Dermis microvascular lymphatic vessel endothelial cell (primary cell): ENCODE measurements at places on chromosomes 4 and X.

DNA sequence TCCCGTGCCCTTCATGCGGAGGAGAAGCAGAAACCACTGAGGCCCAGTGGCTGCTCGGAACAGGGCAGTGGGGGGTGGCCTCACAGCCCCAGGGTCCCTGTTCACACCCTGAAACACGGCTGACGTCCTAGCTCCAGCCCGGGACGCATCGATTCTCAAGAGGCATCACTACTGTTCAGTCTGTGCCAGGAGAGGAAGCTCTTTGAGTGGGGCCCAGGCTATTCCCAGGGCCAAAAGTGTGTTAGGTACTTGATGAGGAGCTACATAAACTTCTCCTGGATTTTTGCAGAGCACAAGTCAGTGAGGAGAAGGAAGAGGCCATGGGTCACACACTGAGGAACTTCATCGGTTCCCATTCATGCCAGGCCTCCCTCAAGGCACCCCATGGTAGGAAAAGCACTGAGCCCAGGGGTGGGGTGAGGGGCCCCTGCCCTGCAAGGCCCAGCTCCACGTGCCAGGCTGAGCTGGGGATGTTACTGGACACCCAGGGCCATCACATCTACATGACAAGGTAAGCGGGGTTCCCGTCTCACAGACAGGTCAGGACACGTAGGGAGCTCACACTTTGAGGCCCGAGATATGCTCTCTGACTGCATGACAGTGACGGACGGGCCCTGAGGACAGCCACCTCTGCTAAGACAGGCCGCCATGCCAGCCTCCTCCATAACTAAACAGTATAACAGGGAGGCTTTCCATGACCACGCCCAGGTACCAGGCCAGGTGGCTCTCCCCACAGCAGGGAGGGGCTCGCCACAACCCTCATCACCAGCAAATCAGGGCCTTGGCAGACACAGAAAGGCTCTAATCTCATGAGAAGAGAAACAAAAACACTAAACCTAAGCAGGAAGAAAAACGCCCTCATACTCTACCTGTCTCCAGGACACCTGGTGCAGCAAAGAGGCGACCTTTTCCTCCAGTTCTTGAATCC, 12.4 kb downstream of the TNIP2 start:
- DNase-seq = no peak

DNA sequence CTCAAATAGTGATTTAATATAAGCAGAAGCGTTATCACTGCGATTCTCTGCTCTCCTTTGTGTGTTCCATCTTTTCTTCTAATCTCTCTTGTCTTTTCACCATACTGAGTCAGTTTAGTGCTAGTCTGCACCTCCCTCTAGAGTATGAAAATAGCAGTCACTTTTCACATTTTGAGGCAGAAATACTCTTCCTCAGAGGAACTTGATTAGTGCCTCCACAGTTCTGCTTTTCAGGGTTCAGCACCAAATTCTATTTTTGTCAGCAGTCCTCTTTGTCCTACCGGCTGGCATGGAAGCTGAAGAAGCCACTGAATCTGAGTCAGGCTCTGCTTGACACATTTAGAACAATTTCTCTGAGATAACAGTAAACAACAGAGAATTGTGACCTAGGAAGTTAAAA, 49.7 kb upstream of the ANKRD17 start:
- DNase-seq = peak; percentile 3

DNA sequence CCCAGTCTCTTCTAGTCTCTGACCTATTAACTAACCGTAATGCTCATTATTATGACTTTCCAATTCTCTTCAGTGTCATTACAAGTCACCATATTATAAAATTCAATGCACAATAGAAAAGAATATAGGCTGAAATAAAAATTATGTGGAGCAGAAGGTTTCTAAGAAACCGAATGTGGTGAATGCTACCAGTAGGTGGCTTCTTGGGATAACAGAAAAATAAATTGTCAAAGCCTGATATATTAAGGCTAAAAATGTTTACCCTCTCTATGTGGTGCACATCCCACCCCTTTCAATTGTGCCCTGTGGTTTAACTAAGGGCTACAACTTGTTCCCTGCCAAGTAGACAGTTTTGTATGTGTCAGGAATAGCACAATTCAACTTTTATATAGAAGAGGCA, 624.6 kb upstream of the TECRL start:
- DNase-seq = no peak

DNA sequence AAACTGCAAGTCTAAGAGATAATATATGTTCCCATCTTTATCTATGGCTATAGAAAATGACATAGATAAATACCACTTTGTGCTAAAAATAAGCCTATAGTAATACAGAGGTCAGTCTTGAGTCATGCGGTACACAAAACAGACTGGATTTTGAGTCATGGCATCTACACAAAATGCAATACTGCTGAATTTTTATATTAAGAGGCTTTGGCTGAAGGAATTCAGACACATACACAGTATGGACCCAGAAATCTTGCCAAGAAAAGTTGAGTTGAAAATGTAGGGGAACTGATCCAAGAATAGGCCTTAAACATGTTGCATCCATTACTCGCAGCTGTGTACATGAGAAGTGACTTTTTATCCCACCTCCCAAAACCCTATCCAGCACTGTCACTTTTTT, 184.4 kb downstream of the TENM3 start:
- no peak for DNase-seq

DNA sequence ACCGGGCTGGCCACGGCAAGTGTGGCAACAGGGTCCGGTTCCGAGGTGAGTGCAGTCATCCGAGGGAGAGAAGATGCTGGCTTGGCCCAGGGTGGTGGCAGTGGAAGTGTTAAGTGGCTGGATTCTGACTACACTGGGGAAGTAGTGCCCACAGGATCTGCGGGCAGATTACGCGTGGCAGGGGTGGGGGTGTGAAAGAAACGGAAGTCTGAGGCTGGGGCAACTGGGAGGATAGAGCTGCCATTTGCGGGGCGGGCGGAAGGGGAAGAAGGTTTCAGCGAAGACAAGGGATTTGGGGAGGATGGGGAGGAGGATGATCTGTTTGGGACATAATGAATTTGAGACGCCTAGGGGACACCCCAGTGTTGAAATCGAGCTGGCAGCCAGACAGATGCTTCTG, 5.3 kb downstream of the RS1 start:
- no peak for DNase-seq

- peak; percentile 71 for DNase-seq
Observed at GRCh38 chr4:68342134-68342533, 7.8 kb downstream of the YTHDC1 start.

DNA sequence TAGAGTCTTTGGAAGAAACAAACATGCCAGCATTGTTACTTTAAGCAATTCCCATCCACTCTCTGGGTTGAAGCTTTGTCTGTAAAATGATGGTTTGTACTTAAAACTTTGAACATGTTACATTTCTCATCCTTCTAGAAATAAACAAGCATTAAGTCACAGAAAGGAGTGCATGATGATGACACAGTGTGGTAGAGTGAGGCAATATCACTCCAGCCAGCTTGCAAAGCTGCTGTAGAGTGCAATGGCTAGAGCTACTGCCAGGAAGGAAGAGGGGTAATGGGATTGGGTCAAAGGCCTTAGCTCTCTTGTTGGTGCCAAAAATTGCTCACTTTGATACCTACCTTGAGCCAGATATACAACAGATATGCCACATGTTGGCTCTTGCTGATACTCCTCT, 12.3 kb upstream of the ENOX2 start:
- DNase-seq = no peak

DNA sequence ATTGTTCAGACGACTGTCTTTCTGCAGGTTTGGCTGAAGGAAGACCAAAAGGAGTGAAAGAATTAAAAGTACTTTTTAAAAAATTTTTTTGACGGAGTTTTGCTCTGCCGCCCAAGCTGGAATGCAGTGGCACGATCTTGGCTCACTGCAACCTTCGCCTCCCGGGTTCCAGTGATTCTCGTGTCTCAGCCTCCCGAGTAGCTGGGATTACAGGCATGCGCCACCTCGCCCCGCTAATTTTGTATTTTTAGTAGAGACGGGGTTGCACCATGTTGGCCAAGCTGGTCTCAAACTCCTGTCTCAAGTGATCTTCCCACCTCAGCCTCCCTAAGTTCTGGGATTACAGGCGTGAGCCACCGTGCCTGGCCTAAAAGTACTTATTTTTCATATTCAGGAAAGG, 86.3 kb downstream of the ITIH6 start:
- DNase-seq = no peak

GRCh38 chr4:98546910-98547594, 111.4 kb downstream of the TSPAN5 start:
- no peak for DNase-seq

- no peak for DNase-seq
Observed at GRCh38 chr4:108272046-108272445, 103.3 kb upstream of the LEF1 start.

- DNase-seq = no peak
Observed at GRCh38 chrX:37905436-37906147, 58.2 kb upstream of the DYNLT3 start.

- no peak for DNase-seq
Observed at GRCh38 chrX:14590216-14590615, 60.9 kb downstream of the GLRA2 start.

GRCh38 chr4:16007471-16008095, 44.6 kb upstream of the FGFBP2 start:
- DNase-seq = no peak

- DNase-seq = no peak
Observed at GRCh38 chrX:10619425-10620046, 849 bp downstream of the MID1 start.

DNA sequence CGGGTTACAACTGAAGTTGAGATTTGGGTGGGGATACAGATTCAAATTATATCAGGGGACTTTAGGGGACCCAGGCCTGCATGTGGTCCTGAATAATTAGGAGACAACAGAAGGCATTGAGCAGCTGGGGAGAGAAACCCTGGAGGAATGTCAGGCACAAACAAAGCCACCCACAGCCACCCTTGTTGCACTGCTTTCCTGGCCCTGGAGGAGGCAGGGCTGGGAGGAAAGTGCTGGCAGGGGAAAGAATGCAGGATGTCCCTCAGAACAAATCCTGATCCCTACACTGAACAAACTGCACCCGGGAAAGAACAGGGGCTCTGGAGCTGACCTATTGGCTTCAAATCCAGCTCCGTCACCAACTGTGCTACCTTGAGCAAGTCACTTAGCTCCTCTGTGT, 214.1 kb upstream of the ATP6AP2 start:
- no peak for DNase-seq

DNA sequence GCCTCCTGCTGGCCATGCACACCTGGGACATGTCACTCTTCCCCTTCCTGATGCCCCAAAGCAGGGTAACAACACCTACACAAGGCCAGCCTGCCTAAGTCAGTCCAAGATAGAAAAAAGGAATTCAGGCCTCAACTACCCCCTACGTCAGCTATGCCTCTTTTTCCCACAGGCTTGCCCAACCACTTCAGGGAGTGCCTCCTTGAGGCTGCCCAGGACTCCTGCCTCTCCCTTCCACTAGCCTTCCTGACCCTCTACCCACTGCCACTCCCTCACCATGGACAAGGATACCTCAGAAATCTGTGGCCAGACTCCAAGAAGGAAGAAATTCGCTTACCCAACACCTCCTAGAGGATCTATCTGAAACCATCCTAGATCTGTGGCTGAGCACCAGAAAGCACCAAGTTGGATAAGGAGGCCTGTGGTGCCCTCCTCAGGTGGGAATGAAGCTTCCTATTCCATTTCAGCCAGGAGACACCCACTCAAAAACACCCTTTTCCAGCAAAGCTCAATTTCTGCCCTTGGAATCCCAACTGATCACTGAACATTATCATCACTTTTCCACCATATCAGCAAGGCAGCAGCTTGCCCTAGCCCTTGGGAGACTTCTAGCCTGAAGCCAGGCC, 1.8 kb downstream of the KDM5C start:
- DNase-seq = no peak

GRCh38 chrX:112851806-112852205, 11.2 kb upstream of the AMOT start:
- DNase-seq = no peak

DNA sequence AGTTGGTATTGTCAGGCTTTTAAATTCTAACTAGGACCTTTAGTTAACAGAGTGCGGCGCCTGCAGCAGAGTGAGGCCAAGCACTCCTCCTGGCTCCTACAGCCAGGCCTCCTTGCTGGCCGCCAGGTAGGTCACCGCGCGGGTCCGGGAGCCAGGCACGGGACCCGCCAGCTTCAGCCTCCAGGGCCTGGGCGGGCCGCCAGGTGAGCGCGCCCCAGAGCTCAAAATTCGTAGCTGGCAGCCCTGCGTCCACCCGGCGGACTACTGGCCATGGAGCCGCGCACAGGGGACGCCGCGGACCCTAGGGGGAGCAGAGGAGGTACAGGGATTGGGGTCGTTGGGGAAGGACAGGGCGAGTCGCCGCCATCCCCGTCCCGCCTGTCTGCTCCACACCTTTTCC, at the start of gene MAGIX:
Gene MAGIX (plus strand): TSS at position 139 of the 400 bp plus-strand sequence. CDS start 132 bp downstream, at position 271.
- DNase-seq = no peak

GRCh38 chrX:69024931-69025330, 140.3 kb downstream of the PJA1 start:
- no peak for DNase-seq

- no peak for DNase-seq
Observed at GRCh38 chr4:40453912-40454311, 118.8 kb downstream of the CHRNA9 start.

DNA sequence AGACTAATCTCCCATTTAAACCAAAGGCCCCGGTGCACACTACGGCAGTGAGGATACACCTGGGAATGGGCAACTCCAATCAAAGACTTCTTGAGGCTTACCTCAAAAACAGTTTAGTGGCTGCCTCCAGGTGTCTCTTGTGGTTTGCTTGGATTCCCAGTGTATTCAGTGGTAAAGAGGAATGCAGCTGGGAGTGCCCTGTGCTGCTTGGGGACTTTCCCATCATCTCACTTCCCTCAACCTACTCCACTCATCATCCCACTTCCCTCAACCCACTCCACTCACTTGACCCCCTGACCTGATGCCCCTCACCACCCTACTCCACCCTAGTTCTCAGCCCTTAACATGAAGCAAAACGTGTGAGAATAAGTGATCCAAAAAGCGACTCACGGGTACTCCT, 177.3 kb upstream of the ETNPPL start:
- no peak for DNase-seq

- no peak for DNase-seq
Observed at GRCh38 chr4:114900934-114901333, 212.5 kb downstream of the NDST4 start.

DNA sequence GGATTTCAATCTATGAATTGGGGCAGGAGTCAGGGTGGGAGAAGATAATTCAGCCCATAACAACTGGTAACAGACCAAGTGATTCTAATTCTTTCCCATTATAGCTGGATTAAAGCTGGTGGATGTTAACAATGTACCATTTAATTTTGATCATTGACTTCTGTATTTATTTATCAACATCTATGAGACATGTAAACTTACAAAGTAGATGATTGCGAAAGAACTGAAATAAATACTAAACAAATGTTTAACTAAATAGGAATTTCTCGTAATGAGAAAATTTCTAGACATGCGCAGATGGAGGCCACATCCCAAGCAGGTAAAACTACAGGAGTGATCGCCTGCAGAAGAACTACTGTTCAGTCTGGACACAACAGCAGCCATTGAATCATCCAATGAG, 107.1 kb downstream of the NR3C2 start:
- DNase-seq = no peak

GRCh38 chrX:139211568-139212182, 318.9 kb upstream of the F9 start:
- no peak for DNase-seq

DNA sequence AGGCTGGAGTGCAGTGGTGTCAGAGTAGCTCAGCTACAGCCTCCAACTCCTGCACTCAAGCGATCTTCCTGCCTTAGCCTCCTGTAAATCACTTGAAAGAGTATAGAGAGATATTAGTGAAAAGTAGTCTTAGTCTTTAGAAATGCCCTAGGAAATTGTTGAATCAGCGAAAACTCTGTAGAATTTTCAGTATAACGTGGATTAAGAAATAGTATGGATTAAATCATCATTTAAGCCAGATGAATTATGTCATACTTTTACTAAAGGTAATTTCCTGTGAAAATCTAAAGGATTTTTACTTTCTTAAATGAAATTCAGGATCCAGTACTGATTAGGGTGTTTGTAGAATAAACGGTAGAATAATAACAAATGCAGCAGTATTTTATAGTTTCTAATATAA, 163.2 kb downstream of the KDM6A start:
- no peak for DNase-seq
